Endothelial cell of umbilical vein (primary cell): ENCODE measurements at places on chromosomes 16 and 17.

DNA sequence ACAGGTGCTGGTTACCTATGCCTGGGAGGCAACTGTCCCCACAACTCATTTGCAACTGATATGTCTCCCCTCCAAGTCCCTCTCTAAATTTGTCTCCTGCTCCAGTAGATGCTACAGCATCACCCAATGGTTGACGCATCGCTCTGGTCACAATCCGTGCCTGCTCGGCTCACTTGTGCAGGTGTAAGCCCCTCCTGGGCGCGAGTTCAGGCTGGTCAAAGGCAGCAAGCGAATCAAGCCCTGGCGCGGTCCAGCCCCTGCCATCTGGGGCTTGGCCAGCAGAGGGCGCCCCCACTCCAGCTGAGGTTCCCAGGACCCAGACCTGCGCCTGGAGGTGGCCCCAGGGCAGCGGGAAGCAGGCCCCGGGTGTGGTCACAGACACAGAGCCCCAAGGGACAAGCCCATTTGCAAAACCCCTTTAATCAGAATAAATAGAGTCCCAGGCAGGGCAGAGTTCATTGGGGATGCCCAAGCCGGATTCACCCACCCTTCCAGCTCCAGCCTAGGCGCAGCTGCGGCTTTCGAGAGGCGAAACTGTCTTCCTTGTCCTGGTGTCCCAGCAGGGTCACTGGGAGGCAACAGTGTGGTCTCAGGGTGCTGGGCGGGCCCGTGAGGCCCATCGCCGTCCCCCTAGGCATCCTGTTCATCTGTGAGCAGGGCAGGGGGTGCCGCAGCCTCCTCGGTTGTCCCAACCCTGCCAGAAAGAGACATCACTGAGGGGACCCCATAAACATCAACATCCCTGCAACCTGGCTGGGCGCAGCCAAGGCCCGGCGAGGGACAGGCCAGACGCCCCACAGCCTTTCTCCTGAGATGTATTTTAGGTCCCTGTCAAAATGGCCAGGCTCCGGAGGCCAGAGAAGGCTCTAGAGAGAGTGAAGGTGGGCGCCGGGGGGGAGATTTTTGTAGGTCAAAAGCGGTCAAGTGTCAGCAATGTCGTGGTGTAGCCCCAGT is 15.8 kb downstream of the TMC6 start:
- DNase-seq: peak; percentile 51

DNA sequence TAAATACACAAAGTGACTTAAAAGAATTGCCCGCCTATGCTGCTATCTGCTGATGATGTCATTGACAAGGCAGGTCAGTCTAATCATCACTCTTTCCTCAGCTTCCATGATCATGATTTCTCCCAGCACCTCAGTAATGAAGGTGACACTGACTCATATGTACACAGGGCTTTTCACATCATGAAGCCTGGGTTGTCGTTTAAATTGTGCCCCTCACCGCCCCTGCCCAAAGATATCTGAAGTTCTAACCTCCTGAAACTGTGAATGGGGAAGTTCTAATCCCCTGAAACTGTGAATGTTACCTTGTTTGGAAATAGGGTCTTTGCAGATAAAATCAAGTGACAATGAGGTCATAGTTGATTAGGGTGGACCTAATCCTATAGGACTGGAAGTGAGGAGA is 17.4 kb upstream of the GPRC5C start:
- no peak for DNase-seq

DNA sequence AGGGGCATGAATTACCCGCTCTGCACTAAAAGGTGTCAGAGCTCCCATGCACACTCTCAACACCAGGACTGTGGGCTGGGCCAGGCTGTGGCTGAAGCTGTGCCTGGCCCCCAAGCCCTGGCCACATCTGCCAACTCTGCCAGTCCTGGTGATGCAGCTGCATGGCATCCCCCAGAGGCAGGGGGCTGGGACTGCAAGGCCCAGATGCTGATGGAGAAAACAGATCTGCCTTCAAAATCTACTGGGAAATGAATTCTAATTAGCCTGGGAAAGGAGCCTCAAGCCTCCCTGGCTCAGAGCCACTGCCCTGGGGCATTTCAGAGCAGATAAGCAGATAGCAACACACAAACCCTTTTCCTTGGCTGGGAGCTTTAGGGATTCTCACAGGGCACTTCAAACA is 3.4 kb downstream of the CHST6 start:
- DNase-seq: no peak

- no peak for DNase-seq
Observed at GRCh38 chr16:80046261-80046660, 445.7 kb upstream of the MAF start.

GRCh38 chr16:46859719-46860152 is 24.4 kb upstream of the GPT2 start:
- peak; percentile 73 for DNase-seq

- peak; percentile 95 for DNase-seq
Observed at GRCh38 chr16:68085259-68086071, at the start of gene NFATC3. NFATC3 (plus strand) TSS chr16:68085370; CDS start chr16:68085682, 312 bp downstream.
